ENCODE measurements at places on chromosomes 2 and 18.
A peak's percentile ranks its signal among the peaks of the same experiment; 100 is the strongest.

GRCh38 chr2:181807526-181807925, 84.0 kb upstream of the ITPRID2 start:
- no peak for DNase-seq

- no peak for DNase-seq
Observed at GRCh38 chr2:119753041-119753929, 6.4 kb upstream of the PTPN4 start.

DNA sequence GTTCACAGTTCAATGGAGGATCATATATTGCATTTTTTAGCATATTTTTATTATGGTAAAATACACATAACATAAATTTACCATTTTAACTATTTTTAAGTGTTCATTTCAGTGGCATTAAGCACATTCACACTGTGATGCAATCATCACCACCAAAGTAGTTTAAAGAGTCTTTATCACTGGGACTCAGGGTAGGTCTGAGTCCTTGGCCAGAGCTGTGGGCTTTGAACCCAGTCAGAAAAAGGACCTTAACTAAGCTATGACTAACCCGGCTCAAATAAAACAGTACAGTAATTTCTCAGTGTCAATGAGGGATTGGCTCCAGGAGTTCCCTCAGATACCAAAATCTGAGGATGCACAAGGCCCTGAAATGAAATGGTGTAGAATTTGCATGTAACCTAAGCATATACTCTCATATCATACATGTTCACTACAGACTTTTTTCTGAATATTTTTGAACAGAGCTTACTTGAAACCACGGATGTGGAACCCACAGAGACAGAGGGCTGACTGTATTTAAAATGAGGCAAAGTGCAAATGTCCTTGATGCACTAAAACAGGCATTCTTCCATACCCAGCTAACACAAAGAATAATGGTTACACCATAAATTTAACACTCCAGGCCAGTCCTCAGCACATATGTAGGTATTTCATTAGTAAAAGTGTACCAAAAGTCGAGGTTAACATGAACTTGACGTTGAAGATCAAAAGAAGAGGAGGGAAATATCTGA, 246.2 kb downstream of the LNPK start:
- DNase-seq, result no peak

DNA sequence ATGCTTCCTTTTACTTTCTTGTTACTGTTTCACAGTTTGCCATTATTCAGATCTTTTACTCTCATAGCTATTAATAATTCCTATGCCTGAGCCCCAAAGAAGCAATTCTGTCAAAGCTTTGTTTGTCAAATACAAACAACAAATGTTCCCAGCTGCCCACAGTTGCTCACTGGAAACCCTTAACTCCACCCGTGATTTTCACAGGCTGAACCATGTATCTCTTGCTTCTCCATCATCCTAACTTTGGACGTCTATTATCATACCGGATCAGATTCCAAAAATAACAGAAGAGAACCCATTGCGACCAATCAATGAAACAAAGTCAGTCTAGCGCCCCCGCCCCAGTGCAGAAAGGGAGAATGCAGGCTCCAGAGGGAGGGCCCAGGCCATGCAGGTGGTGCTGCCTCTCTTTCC, 24.2 kb downstream of the COLEC12 start:
- no peak for DNase-seq

GRCh38 chr2:235672720-235673119, 178.9 kb downstream of the AGAP1 start:
- DNase-seq, result no peak

DNA sequence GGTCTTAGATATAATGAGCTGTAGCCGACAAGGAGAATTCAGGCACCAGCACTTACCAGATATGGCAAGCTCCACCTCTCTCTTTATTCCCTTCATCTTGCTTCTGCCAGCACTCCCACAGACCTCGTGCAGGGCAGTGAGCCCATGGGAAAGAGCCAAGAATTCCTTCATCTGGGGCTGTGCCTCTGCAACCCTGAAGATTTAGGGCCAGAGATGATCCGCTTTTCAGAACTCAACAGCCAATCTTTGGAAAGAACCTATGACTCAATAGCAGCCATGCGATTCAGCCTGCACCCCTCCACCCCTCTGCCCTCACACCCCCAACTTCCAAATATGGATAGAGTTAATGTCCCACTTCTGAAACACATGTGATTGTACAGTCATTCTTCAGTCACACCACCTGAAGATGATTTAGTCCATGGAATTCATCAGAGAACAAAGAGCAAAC, 533.7 kb upstream of the TNP1 start:
- DNase-seq, result no peak

- no peak for DNase-seq
Observed at GRCh38 chr2:25618676-25619075, 54.7 kb downstream of the DTNB start.

GRCh38 chr2:203681978-203682377, 24.5 kb upstream of the CD28 start:
- no peak for DNase-seq

DNA sequence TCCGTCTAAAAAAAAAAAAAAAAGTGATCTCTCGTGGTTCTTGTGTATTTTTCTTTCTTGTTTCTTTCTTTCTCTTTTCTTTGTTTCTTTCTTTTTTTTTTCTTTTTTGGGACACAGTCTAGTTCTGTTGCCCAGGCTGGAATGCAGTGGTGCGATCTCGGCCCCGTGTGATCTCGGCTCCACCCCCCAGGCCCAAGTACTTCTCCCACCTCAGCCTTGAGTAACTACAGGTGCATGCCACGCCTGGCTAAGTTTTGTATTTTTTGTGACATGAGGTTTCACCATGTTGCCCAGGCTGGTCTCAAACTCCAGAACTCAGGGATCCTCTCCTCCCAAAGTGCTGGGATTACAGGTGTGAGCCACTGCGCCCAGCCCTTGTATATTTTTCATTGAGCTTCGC, 91.4 kb downstream of the TMEM237 start:
- no peak for DNase-seq

GRCh38 chr2:37568565-37568964, 102.9 kb downstream of the CDC42EP3 start:
- DNase-seq, result peak; percentile 21

DNA sequence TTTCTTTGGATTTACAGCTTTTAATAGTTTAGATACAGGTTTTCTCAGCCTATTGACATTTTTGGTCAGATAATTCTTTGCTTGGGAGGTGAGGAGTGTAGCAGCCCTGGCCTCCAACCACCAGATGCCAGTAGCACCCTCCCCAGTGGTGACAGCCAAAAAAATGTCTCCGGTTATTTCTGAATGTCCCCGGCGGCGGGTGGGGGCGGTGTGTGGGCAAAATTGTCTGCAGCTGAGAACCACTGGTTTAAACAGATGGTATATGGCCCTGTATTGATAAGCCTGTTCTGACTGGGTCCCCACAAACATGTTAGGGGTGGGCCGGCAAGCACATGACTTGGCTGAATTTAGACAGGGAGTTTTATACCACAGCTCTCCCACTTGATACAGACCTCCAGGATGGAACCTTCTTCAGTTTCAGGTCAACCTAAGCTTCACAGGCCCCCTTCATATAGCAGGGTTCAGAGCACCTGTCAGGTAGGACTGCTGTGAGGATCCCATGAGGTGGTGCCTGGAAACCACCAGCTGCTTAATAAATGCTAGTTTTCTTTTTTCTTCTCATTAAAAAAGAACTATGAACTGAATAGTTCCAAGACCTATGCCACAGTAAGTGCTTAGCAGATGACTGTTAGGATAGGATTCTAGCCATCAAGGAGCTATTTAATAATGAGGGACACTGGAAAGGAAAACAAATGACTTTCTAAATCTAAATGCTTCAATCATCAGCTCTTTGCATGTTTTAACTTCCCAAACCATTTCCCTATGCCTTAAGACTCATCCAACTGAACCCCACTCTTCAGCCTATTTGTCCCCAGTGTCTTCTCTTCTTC, 18.1 kb downstream of the LPIN2 start:
- DNase-seq, result peak; percentile 77

DNA sequence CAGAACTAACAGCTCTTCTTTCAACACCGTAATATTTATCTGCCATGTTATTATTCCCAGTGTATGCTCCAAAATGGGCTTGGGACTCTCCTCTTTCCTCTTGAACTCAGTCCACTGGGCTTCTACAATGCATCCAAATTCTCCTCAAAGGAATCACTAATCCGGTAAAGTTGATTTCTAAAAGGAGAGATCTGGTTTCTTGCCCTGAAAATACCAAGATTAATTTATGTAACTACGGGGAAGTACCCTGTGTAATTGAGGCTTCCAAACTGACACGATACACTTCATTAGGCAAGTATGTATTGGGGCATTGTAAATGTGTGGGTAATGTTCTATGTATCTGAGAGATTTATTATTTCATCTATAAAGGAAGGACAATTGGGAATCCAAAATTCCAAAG, 5.7 kb downstream of the NCKAP5 start:
- DNase-seq, result no peak

GRCh38 chr2:216833061-216833460, 26.8 kb downstream of the TNP1 start:
- no peak for DNase-seq

GRCh38 chr2:128820452-128820851, 501.8 kb upstream of the HS6ST1 start:
- no peak for DNase-seq

- no peak for DNase-seq
Observed at GRCh38 chr2:36633470-36634092, 35.6 kb upstream of the FEZ2 start.

DNA sequence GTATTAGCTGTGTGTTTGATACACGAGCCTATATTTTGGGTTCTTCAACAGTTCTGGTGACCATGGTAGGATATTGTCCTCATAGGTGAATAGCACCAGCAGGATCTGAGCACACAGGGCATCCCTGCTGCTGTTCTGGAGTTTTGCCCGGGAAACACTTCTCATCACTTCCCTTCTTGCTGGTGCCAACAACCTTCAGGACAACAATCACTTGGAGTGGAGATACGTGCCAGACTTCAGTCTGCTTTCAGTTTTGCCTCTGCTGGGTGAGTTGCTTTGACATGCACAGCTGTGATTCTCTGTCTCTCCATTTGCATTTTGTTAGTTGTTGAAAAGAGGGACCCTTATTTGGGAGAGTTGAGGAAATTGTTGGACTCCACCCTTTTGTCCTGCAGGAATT, 1347.2 kb upstream of the DDX18 start:
- DNase-seq, result no peak

GRCh38 chr2:144240656-144241339, 279.1 kb downstream of the ZEB2 start:
- DNase-seq, result no peak

GRCh38 chr2:10764096-10764785, 42.8 kb downstream of the ATP6V1C2 start:
- no peak for DNase-seq

DNA sequence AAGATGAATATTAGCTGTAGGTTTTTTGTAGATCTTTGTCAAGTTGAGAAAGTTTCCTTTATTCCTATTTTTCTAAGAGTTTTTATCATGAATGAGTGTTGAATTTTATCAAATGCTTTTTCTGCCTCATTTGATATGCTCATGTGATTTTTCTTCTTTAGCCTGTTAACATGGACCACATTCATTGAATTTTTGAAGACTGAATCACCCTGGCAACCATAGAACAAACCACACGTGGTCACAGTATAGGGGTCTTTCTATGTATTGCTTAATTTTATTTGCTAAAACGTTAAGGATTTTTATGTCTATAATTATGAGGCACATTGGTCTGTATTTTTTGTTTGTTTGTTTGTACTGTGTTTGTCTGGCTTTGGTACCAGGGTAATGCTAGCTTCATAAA, 201.7 kb upstream of the CWC22 start:
- no peak for DNase-seq

DNA sequence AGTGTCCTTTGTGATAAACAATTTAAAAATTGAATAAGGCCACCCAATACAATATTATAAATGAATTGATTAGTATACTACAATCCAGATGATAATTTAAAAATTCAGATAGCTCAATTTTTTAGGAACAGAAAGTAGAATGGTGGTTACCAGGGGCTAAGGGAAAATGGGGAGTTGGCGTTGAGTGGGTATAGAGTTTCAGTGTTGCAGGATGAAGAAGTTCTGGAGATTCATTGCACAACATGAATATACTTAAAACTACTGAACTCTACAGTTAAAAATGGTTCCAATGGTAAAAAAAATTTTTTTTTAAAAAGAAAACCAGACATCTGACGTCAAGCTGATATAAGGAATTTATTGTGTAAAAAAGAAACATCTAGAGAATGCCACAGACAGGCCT, 20.9 kb downstream of the SLC39A6 start:
- no peak for DNase-seq

DNA sequence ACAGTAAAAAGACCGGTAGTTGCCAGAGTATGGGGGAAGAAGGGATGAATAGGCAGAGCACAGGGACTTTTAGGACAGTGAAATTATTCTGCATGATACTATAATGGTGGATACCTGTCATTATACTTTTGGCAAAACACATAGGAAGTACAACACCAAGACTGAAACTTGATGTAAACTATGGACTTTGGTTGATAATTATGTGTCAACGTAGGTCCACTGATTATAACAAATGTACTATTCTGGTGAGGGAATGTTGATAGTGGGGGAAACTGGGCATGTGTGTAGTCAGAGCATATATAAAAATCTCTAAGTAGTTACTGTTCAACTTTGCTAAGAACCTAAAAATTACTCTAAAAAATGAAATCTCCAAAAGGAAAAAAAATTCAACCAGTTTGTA, 629.7 kb downstream of the CCDC85A start:
- no peak for DNase-seq

GRCh38 chr2:241036397-241036963, 38.1 kb downstream of the SNED1 start:
- DNase-seq, result peak; percentile 47

GRCh38 chr2:6946722-6947121, 29.5 kb downstream of the RNF144A start:
- no peak for DNase-seq

- DNase-seq, result no peak
Observed at GRCh38 chr2:207891086-207891844, 121.6 kb upstream of the FZD5 start.

DNA sequence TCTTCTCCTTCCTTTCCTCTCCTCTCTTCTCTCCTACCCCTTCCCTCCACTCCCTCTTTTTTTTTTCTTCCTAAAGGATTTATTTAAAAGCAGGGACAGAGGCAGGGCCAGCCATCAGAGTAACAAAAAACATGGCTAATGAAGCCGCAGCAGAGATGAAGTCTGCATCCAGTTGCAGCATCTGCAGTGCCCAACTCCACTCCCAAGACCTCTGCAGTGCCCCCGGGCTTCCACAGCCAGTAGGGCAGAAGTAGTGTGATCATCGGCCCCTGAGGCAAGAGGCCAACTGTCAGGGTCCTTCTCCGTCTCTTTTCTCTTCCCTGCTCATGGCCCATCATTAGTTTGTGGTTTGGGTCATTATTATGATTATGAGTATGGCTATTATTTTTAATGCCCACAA, 4.2 kb upstream of the EGR4 start:
- DNase-seq, result no peak

Measured in CD4-positive, alpha-beta T cell (primary cell).